ENCODE measurements at places on chromosomes 5 and 9.

- DNase-seq: no peak
Observed at GRCh38 chr5:50441493-50441955, 436 bp upstream of the EMB start.

DNA sequence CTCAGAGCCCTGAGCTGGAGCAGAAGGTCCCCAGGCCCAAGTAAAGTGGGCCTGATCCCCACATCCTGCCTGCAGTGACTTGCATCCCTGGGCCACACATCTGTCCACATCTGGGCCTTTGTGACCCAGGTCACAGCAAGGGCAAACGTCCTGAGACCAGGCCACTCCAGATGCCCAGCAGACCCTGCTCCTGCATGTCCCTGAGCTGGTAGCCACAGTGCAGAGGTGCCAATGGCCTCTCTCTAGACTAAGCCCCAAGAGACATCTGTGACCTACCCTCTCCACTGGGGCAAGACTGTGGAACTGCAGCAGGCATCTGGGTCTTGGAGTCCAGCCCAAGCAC lies 2.5 kb downstream of the FLT4 start:
- DNase-seq: no peak

GRCh38 chr5:57341380-57341979 lies 141.1 kb downstream of the ACTBL2 start:
- peak; percentile 46 for DNase-seq

GRCh38 chr5:151647320-151647861 lies 39.3 kb downstream of the SPARC start:
- DNase-seq: no peak

GRCh38 chr5:83450183-83450966 lies 21.2 kb upstream of the VCAN start:
- DNase-seq: peak; percentile 9

GRCh38 chr5:34736445-34737115 lies 80.5 kb downstream of the RAI14 start:
- DNase-seq: peak; percentile 69

DNA sequence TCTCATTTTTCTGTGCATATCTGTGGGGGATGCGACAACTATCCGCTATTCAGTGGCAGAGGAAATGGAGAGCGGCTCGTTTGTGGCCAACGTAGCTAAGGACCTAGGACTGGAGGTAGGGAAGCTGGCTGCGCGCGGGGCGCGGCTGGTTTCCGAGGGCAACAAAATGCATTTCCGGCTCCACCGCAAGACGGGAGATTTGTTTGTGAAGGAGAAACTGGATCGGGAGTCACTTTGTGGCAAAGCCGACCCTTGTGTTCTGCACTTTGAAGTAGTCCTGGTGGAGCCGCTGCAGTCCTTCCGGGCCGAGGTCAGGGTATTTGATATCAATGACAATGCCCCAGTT lies 320 bp downstream of the PCDHB1 start:
- DNase-seq: no peak

- no peak for DNase-seq
Observed at GRCh38 chr5:178383919-178384815, 151.6 kb upstream of the PHYKPL start.

GRCh38 chr5:106732624-106733023 lies 938.1 kb downstream of the EFNA5 start:
- no peak for DNase-seq

GRCh38 chr9:133953976-133954709 lies 38.0 kb downstream of the VAV2 start:
- no peak for DNase-seq

DNA sequence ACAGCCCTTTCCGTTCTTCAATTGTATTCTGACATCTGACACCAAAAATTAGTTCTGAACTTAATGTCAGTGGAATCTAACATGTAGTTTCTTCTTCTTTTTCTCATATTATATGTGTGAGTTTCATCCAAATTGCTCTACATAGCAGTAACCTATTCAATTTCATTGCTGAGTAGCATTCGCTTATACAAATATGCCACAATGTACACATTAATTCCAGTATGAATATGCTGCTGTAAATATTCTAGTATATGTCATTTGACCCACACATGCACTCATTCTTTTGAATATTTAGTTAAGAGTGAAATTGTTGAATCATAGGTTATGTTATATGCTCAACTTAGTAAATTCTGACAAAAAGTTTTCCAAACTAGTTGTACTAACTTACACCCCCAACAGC lies 550.9 kb downstream of the CHSY3 start:
- no peak for DNase-seq

GRCh38 chr9:3879315-3879714 lies 353.5 kb upstream of the RFX3 start:
- DNase-seq: no peak

GRCh38 chr5:86881493-86882090 lies 263.9 kb downstream of the COX7C start:
- DNase-seq: no peak

DNA sequence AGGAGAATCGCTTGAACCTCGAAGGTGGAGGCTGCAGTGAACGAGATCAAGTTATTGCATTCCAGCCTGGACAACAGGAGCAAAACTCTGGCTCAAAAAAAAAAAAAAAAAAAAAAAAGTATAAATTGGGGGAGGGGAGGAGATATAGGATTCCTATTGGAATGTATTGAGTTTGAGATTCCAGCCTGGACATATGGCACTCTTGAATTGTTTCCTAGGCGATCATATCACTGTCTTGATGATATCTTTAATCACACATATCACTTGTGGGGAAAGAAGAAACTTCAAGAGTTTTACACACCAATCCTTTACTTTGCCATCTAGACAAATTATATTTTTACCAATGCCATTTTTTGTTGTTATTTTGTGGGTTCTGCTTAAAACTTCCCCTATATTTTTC lies 42.4 kb downstream of the TMC1 start:
- DNase-seq: no peak

- no peak for DNase-seq
Observed at GRCh38 chr9:130422546-130422945, 22.2 kb upstream of the ASS1 start.

- no peak for DNase-seq
Observed at GRCh38 chr5:69468631-69469030, 24.0 kb upstream of the OCLN start.

GRCh38 chr9:114777821-114778609 lies 27.8 kb downstream of the TNFSF15 start:
- DNase-seq: peak; percentile 17

GRCh38 chr9:78572266-78572665 lies 275.3 kb downstream of the PSAT1 start:
- no peak for DNase-seq

DNA sequence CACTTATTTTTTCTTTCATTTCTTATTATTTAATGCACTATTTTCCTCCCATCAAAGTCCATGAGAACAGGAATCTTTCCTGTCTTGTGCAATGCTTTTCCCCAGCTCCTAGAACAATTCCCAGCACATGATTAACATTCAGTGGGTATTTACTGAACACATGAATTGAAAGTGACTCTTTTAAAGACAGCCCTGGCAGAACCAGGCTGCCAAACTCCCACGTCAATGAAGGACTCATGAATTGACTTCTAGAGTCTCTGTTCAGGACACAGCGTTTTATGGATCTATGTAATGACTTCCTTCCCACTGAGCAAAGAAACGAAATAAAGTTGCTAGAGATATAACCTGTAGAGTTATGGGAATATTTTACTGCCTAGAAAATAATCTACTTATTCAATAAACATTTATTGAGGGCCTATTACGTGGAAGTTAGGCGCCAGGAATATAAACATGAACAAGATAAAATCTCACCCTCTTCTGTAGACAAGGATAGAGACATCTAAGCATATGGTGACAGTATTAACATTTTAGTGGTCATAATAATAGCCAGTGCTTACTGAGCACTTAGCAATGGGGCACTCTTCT lies 485.9 kb upstream of the KLF4 start:
- no peak for DNase-seq

DNA sequence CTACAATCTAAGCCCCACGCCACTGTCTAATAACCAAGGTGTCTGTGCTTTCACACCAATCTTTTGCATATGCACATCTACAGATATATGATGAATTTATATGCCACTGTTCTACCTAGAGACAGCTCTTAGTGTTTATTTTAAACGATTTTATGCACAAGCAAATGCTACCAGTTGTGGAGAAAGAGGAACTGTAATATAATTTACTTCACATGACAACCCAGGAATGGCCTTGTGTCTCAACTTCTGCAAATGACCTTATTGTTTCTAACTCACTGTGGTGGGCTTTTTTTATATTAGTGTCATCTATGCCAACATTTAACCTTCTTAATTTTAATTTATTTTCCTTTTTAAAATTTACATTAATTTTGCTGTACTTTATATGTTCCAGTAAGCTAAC lies 531.1 kb upstream of the TLE4 start:
- no peak for DNase-seq

- peak; percentile 69 for DNase-seq
Observed at GRCh38 chr5:179827680-179828079, 7.0 kb downstream of the SQSTM1 start.

DNA sequence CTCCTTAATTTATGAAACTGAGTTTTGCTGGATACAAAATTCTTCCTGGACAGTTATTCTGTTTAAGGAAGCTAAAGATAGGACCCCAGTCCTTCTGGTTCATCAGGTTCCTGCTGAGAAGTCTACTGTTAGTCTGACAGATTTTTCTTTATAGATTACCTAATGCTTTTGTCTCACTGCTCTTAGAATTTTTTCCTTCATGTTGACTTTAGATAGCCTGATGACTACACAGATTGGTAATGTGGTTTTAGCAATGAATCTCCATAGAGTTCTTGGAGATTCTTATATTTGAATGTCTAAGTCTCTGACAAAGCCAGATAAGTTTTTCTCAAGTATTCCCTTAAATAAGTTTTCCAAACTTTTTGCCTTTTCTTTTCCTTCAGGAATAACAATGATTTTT lies 419.7 kb downstream of the CDH10 start:
- DNase-seq: peak; percentile 35

- DNase-seq: peak; percentile 38
Observed at GRCh38 chr5:115324021-115324420, 27.6 kb upstream of the CCDC112 start.

GRCh38 chr5:169216866-169217265 lies 84.1 kb downstream of the SLIT3 start:
- DNase-seq: no peak

- peak; percentile 92 for DNase-seq
Observed at GRCh38 chr9:109001275-109001676, 12.0 kb downstream of the CTNNAL1 start.

DNA sequence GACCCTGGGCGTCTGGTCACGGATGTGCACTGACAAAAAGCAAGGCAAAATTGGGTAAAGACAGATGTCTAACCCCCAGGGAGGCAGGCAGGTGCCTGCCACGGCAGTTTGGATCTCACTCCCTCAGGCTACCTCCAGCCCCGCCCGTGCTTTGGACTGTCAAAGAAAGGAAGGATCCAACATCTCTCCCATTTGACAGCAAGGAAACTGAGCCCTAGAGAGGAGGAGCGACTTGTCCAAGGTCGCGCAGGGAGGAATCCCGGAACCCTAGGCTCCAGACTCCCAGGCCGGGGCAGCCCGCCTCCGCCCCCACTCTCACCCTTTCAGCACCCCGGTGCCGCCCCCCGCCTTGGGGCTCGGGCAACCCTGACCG lies 376 bp downstream of the GOLGA1 start:
- DNase-seq: no peak

- no peak for DNase-seq
Observed at GRCh38 chr9:3976865-3977613, 322.8 kb downstream of the GLIS3 start.

GRCh38 chr9:101468116-101468515 lies 32.5 kb upstream of the ALDOB start:
- DNase-seq: no peak

GRCh38 chr5:18888821-18889220 lies 1099.2 kb downstream of the CDH18 start:
- no peak for DNase-seq

DNA sequence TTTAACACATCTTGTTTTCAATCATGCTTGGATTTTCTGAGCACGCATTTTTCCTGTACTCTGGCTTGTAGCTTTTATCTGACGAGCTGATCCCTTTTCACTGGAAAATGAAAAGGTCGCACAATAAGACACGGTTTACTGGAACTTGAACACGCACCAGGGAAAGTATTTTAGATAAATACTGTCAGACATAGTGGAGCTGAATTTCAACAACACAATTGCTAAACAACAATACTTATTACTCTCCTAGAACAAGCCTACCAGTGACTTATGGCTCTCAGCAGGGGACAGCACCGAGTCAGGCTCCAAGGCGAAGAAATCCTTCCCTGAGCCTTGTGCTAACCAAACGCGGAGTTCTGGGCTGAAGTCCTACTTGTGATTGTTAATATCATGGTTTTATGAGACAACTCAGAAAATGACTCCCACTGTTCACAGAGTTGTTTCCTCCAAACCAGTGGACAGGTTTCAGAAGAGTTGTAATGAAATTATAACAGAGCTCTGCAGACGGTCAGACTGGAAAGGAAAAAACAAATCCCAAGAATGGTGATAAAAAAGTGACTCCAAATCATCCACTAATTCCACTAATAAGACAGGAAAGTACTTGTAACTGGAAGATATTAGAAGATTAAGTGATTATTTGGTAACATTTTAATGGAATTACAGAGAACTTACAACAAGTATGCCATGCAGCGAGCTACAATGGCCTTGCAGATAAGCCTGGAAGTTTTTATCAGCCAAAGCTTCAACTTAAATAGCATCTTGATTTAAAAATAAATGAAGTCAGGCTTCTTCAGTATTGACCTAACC lies 359.6 kb downstream of the EBF1 start:
- DNase-seq: no peak

DNA sequence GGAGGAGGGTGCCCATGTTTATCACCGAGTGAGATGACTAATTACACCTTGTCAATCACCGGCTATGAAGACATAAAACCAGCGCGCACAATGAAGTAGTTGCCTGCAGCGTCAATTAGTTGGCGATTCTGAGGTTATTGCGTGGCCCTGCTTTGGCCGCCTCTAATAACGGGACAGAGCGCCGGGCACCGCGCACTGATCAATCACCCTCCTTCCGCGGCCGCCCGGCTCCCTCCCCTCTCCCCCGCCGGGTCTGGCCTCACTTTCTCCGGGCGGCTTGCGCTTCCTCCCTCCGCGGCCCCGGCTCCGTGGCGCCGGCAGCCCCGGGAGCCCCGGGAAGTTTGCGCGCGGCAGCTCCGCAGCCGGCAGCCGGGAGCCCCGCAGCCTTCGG lies 3.3 kb upstream of the LHX2 start:
- no peak for DNase-seq

DNA sequence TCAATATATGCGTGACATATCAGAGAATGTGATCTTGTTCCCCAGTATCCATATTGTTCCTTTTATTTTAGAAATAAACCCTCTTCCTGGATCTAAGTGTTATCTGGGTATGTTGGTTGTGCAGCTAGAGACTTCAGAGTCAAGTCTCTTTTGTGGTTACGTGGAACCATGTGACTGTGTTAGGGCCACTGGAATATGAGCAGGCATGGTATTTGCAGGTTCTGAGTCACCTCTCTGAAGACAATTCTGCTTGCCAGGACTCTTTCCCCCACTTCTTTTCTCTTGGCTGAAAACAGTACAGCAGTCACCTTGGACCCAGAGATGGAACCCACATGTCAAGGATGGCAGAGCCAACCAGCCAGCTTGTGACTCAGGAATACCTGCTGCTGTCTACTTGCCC lies 59.7 kb downstream of the ATP10B start:
- no peak for DNase-seq
